Neural crest cell (in vitro differentiated cells): ENCODE measurements at places on chromosomes 11 and 22.

DNA sequence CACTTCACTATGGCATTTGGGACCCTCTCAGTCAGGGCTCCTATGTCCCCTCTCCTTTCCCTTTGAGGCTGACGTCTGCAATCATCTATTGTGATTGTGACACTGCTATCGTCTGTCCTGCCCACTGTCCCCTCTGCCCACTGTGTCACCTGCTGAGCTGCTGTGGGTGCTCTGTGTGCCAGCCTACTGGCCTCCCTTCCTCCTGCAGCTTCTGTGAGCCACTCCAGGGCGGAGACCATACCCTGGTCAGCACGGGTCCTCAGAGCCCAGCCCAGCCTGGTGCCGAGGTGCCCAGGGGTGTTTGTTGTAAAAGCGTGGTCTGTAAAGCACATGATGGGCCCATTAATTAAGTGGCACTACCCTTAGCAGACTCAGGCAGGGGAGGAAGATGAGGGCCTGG is 29.4 kb downstream of the MPPED1 start:
- no peak for DNase-seq

DNA sequence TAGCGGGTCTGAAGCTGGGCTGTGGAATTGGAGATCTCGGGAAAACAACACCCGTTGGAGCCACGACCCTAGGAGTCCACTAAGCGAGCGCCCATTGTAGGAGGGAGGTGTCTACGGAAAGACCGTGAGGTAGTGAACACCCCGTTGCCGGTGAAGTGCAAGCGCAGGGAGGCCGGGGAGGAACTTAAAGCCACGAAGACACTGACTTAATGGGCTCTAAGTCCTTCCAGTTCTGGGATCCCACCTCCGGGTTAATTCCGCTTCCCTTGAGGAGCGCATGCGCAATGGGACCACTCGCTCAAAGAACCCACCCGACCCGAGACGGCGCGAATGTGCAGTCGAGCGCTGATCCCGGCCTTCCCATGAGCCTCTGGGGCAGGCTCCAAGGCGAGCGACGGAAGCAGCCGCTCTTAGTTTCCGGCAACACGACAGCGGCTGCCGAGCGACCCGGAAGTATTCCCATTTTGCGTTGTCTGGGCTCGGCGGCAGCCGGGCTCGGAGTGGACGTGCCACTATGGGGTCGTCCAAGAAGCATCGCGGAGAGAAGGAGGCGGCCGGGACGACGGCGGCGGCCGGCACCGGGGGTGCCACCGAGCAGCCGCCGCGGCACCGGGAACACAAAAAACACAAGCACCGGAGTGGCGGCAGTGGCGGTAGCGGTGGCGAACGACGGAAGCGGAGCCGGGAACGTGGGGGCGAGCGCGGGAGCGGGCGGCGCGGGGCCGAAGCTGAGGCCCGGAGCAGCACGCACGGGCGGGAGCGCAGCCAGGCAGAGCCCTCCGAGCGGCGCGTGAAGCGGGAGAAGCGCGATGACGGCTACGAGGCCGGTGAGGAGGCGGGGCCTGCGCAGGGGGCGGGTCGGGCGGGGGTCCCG is at the start of gene SART1:
SART1 (plus strand) TSS at position 468 of the 874 bp plus-strand sequence; CDS start at position 515, 47 bp downstream.
- DNase-seq, result peak; percentile 92

- no peak for DNase-seq
Measured at GRCh38 chr11:131307506-131307905, 62.9 kb upstream of the NTM start.

GRCh38 chr22:43471606-43472135 is 59.9 kb downstream of the MPPED1 start:
- DNase-seq, result no peak

- DNase-seq, result peak; percentile 31
Measured at GRCh38 chr11:79413268-79413667, 27.6 kb downstream of the TENM4 start.

- DNase-seq, result no peak
Measured at GRCh38 chr22:47997612-47998011, 1235.2 kb downstream of the TBC1D22A start.

DNA sequence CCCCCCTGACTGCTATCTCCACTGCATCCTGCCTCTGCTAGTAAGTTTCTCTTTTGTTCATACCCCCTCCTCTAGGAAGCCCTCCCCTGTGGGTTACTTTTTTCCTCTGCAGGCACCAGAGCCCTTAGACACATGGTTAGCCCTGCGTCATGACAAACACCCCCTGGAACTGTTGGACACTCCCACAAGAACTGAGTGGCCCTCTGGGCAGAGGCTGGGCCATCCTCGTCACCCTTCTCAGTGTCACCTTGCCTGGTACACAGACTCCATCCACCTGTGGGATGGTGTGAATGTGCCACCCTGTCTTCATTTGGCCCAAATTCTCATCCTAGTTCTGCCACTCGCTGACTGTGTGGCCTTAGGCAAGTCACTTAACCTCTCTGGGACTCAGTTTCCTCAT is 4.1 kb upstream of the RAB3IL1 start:
- DNase-seq, result no peak

- no peak for DNase-seq
Measured at GRCh38 chr11:126189109-126189929, 22.1 kb downstream of the RPUSD4 start.

- DNase-seq, result no peak
Measured at GRCh38 chr11:31689559-31689958, 121.6 kb downstream of the PAX6 start.

DNA sequence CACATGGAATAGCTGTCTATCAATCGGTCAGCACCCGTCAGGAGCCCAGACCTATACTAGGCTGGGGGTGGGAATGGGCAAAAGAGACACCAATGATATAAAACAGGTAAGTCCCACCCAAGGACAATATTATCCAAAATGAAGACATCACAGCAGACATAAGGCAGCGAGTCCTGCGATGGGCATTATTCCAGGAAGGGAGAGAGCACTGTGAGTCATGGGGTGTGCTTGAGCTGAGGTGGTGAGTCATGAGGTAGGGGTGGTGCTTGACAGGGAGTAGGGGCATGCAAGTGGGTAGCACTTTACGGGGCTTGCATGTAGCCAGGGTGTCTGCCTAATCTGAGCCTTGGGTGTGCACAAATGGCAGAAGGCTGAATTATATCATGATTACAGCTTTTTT is 605.0 kb upstream of the CADM1 start:
- no peak for DNase-seq

DNA sequence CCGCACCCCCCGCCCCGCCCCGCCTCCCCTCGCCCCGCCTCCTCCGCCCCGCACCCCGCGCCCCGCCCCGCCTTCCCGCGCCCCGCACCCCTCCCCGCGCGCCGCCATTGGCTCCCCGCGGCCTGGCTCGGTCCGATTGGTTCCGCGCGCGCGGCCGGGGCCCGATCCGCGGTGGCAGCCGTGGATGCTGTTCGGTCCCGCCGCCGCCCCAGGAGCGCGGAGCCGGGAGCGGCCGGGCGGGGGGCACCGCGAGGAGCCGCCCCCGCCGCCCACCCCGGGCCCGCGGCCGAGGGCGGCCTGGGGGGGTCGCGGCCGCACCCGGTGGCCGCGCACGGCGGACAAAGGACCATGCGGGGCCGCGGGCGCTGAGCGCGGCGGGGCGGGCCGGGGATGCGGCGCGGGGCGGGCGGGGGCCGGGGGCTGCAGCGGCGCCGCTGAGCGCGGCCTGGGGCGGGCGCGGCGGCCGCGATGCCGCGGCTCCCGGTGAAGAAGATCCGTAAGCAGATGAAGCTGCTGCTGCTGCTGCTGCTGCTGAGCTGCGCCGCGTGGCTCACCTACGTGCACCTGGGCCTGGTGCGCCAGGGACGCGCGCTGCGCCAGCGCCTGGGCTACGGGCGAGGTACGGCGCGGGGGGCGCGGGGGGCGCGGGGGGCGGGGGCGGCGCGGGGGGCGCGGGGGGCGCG is at the start of gene B4GALNT4:
B4GALNT4 (plus strand) TSS at position 164 of the 683 bp plus-strand sequence; CDS start at position 469, 305 bp downstream.
- no peak for DNase-seq
